ENCODE measurements at places on chromosomes 4 and X.
A peak's percentile ranks its signal among the peaks of the same experiment; 100 is the strongest.

DNA sequence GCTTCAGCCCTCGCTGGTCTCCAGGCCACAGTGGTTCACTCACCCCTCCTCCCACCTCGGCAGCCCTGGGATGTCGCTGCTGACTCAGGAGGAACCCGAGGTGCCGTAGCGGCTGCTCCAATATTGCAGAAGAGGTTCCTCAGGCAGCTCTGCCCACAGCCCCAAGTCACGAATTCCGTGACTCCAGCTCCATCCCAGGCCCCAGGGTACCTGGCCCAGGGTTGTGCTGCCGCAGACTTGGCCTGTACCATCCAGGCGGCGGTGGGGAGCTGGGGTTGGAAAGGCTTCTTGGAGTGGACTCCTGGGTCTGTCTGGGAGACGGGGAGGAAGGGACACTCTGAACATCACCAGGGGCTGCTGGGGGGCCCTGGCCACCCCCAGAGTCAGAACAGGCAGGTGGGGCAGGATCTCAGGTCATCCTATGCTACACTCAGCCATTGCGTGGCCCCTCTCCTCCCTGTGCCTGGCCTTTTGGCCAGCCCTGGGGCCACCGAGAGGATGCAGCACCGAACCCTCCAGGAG lies 728 bp upstream of the HGFAC start:
- DNase-seq, result no peak

DNA sequence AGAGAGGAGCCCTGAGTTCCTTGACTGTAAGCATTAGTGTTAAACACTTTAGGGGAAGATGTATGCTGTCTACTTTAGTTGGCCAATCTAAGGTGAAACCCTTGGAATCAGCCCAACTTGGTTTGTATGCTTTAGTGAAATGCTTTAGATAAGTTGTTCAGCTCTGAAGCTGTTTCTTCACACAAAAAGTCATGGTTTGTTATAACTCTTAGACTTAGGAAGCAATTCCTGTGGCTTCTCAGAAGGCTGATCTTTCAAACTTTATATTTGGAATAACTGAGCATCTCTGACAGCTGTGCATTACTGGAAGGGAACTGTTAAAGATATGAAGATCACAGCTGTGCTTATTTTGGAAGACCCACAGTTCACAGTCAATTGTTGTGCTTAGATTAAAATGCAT lies 714.1 kb downstream of the FAT4 start:
- DNase-seq, result no peak

DNA sequence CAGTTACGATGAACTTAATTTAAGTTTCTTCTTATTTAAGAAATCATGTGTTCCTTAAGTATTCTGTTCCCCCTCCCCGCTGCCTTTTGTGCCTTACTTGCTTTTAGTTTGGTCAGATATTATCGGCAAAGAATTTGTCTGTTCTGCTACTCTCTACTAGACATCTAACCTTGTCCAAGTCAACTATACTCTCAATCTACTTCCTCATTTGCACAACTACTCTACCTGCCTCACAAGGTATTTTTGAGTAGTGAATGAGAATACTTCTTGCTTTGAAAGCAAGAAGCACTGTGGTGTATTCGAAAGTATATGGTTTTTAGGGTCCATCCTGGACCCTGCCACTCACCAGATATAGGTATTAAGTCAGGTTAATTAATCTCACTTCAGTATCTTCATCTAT lies 8.0 kb upstream of the KLHL5 start:
- no peak for DNase-seq

DNA sequence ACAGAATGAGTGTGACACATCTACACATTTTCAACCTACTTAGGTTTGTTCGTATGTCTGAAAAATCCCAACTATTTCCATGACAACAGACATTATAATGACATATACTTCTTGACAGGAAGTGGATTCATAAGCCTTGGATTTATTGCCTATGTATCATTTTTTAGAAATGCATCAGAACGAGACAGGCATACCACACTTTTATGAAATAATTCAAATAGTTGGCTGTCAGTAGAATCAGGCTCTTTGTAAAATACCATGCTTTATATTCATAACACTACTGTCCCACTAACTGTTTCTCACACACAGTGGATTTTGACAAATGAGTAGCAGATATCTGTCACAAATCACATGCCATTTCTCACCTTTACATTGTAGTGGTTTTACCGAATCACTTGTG lies 173.2 kb downstream of the BEND2 start:
- DNase-seq, result no peak

DNA sequence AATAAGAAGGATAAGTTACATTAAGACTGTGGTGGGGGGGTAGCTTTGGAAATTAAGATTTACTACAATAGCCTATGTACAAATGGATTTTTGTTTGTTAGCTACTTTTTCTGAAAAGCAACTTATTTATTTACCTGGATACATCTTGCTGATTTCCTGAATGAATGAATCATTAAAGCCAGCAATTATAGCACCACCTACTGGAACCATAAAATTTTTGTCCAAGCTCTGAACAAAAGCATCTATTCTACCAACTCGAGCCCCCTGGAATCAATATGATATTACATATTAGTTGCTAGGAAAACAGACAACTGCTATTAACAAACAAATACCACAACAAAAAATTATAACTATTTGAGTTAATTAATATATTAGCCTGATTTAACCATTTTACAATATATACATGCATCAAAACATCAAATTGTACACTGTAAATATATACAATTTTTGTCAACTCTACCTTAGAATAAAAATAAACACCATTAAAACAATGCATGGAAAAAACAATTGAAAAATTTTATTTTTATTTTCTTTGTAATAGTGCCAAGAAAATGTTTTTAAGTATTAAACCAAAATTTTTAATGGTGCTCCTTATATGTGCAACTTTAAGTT lies 15.3 kb downstream of the SEPSECS start:
- DNase-seq, result no peak

DNA sequence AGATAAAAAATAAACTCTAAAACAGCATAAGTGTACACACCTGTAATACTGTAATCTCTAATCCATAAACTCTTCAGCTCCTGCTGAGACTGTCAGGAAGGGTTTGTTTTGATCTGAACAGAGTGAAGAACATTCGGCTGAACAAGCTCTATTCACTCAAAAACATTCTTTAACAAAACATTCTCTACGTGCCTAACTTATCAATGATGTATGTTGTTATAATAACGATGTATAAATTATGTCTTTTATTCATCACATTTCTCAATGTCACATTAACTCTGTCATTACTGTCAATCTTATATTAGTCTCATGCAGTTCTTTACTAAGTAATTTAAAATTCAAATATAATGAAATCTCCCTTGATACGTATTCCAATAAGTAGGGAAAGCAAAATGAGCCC lies 280.6 kb downstream of the FSTL5 start:
- DNase-seq, result no peak

- DNase-seq, result no peak
These were observed 65.2 kb downstream of the SLC4A4 start for GRCh38 chr4:71404049-71404448.

DNA sequence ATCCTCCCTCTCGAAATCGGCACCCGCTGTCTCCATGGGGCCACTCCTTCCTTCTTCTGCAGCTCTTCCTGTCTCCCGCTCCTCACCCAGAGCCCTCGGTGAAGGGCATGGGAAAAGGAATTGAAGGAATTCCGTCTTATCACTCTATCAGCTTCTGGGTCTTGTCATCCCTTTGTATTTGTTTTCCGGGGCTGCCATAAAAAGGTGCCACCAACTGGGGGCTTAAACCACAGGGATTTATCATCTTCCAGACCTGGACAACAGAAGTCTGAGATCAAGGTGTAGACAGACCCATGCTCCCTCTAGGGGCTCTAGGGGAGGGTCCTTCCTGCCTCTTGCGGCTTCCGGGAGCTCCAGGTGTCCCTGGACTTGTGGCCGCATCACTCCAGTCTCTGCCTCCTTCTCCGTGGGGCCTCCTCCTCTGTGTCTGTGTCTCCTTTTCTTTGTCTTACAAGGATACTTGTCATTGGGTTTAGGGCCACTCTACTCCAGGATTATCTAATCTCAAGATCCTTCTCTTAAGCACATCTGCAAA lies 24.0 kb downstream of the CD99 start:
- no peak for DNase-seq

- peak; percentile 44 for DNase-seq
These were observed 83.6 kb downstream of the CHM start for GRCh38 chrX:85963736-85964135.

- no peak for DNase-seq
These were observed 29.5 kb downstream of the EGFL6 start for GRCh38 chrX:13598877-13599276.

DNA sequence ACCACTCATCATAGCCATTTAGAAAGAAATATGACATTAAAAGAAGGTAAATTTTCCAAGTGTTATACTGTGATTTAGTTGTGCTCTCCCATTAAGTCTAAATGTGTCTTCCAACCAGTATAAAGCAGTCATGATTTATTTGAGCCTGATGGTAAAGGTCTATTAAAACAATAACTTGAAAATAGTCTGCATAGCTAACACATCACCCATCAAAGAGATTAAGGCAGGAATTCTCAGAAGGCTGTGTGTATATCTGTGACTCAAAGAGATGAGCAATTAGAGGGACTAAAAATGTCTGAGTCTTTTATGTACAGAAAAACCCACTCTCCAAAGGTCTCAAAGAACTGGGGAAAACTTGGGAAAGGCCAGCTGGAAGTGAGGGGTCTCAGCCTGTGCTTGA lies 70.3 kb upstream of the IQCM start:
- DNase-seq, result peak; percentile 70

- DNase-seq, result no peak
These were observed 450.9 kb downstream of the PCDH10 start for GRCh38 chr4:133600008-133600407.

GRCh38 chr4:148023512-148024181 lies 291.8 kb downstream of the ARHGAP10 start:
- no peak for DNase-seq

GRCh38 chrX:16212436-16212835 lies 45.2 kb downstream of the MAGEB17 start:
- no peak for DNase-seq

DNA sequence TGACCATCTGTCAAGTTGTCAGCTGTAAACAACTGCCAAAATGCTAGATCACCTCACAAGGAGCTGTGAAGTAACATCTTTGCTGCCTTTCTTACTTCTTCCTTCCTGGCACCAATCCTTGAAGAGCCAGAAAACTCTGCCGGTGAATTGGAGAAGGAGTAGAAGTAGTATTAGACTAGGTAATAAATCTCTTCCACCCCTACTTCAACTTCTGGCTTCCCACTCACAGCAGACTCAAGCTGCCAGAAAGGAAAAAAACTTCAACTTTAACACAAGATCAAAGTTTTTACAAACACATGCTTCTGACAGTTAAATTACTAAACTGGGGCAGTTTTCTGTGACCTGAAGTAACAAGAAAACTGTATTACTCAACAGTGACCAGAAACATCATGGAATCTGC lies 164.7 kb upstream of the SLC7A11 start:
- no peak for DNase-seq

- no peak for DNase-seq
These were observed 4.6 kb downstream of the HTT-AS start for GRCh38 chr4:3069661-3070199.

DNA sequence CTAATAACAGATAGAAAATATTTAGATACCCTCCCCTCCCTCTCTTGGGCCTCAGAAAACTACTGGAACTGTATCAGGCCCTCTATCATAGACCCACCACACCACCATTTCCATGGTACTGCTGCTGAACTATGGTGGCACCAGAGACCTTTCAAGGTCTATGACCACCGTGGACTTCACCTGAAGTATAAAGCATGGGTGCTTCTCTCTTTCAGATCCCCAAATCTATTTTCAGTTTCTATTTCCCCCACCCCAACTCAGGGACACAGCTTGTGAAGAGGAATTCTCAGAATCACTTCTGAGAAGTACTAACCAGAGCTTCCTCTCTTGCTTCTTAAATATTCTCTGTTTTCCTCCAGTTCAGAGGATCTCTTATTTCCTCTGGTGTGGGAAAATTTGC lies 840.8 kb upstream of the HTR2C start:
- DNase-seq, result no peak

GRCh38 chr4:101262683-101263082 lies 84.6 kb downstream of the PPP3CA start:
- no peak for DNase-seq

DNA sequence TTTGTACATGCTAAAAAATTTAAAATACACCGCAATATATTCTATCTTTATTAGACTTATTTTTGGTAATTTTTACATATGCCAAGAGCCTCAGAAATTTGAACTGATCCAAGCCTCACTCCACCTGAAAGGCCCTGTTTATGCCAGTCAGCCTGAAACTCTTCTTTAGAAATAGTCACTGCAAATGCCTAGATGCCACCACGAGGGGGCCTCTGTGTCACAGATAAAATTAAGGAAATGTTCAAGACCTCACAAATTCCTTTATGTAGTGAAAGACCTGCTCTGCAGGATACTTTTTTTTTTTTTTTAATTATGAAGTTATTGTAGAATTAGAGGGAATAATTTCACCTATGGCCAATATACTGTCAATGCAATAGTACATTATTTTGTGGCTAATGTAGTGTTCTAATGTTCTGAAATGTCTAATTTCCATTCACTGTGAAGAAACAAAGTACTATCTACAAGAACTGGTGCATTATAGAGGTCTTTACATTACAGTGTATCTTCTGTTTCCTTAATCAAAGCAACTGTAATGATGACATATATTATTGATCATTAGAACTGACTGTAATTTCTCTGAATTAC lies 69.8 kb downstream of the DTHD1 start:
- no peak for DNase-seq

GRCh38 chrX:140053846-140054245 lies 88.5 kb upstream of the CXorf66 start:
- no peak for DNase-seq

GRCh38 chrX:19496711-19497110 lies 18.6 kb downstream of the MAP3K15 start:
- DNase-seq, result no peak

DNA sequence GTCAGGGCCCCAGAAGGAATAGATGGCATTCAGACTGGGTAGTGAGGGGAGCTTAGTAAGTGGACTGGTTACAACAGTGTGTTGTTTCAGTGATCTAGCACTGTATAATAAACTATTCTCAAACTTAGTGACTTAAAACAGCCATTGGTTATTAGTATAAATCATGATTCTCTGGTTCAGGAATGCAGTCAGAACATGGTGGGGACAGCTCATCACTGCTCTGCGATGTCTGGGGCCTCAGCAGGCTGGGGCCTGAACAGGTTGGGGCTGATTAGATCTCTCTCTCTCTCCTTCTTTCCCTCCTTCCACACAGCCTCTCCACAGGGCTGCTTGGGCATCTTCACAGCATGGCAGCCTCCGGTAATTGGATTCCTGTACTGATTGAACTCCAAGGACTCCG lies 160.4 kb downstream of the GATB start:
- no peak for DNase-seq

- peak; percentile 67 for DNase-seq
These were observed 142.4 kb downstream of the AMELX start for GRCh38 chrX:11435568-11435967.

DNA sequence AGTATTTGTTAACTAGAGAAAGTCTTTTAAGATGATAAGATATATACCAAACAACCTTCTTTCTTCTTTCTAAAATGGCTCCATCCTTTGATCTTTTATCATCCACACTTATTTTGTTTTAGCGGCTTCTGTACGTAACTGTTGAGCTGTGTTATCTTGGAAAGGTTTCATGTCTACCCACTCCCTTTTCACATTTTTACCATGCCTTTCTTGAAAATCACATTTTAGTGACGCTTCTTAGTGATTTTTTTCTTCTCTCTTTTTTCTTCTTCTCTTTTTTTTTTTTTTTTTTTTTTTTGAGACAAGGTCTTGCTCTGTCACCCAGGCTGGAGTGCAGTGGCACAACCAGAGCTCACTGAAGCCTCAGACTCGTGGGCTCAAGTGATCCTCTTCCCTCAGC lies 135.1 kb downstream of the CHIC2 start:
- no peak for DNase-seq

Measured in AG04449 (cell line).